Type B pancreatic cell (in vitro differentiated cells): ENCODE measurements at places on chromosomes 6 and 20. TPM values are rescaled to one million over a fixed set of nuclear protein-coding genes. Genes with fewer than 3 reads are reported as not detected.

- no peaks in the 10 kb centered on the region for H3K4me1 ChIP-seq
- H3K36me3 ChIP-seq = peaks cover 11% of the 10 kb centered on the region
- H3K27ac ChIP-seq = no peak overlapping the region
These were observed 29.0 kb downstream of the AFG1L start for GRCh38 chr6:108323710-108324466.

DNA sequence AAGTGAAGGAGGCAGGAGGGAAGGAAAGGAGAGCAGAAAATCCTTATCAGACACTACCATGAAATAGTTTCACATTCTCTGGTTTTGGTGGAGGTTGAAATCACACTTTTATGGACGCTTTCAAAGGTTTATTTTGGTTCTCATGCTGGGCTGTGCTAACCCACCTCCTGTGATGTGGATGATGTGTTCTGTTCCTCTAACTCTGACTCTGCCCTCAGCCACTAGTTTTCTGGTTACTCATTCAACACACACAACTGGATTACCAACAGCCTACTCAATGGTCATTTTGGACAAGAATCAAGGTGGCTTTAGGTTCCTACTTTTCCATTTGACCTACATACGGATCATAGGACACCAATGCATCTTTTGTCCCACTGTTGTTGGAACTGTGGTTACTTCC, 522.1 kb upstream of the BTBD3 start:
- H3K4me3 ChIP-seq = no peak overlapping the region
- H3K27me3 ChIP-seq = peaks cover 4% of the 10 kb centered on the region
- no peaks in the 10 kb centered on the region for H3K36me3 ChIP-seq
- DNase-seq = no peak

Gene FRK
- total RNA-seq = 6.2 and 13.2 TPM in 2 replicates

DNA sequence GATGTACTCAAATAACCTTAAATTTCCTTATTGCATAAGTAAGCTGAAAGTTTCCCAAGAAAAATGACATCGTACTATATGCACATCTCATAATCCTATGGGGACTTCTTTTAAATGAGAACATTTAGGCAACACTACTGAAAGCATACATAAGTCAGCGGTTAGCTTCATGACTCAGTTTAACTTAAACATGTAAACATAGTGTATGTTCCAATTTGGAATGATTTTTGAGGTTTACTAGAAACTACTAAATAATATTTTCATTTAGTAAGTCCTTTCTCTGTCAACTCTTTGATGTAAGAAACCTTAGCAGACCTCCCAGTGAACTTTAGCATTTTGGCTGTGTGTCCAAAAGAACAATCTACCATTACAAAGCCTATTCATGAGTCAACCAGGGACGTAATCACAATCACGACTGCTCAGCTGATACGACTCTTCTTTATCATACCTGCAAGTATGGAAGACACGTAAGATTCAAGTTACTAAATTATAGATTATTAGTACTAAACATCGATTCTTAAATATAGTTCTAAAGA, 19.3 kb downstream of the HIVEP2 start:
- H3K36me3 ChIP-seq = no peaks in the 10 kb centered on the region
- H3K27ac ChIP-seq = no peak overlapping the region
- H3K4me1 ChIP-seq = peaks cover 15% of the 10 kb centered on the region
- peaks cover 11% of the 10 kb centered on the region for H3K27me3 ChIP-seq
- peak overlapping the region; percentile 58 for H3K4me3 ChIP-seq

GRCh38 chr20:31566319-31566657, 38.8 kb upstream of the ID1 start:
- peaks cover 25% of the 10 kb centered on the region for H3K36me3 ChIP-seq
- peaks cover 56% of the 10 kb centered on the region for H3K4me1 ChIP-seq
- no peak for DNase-seq
- H3K27me3 ChIP-seq = no peaks in the 10 kb centered on the region

GRCh38 chr20:13102694-13103093, 93.9 kb downstream of the SPTLC3 start:
- peaks cover 6% of the 10 kb centered on the region for H3K36me3 ChIP-seq
- no peaks in the 10 kb centered on the region for H3K27me3 ChIP-seq
- H3K4me1 ChIP-seq = peaks cover 17% of the 10 kb centered on the region

GRCh38 chr6:4635666-4636065, 140.5 kb upstream of the CDYL start:
- no peak for DNase-seq
- no peak overlapping the region for H3K27ac ChIP-seq
- no peaks in the 10 kb centered on the region for H3K36me3 ChIP-seq

GRCh38 chr6:142395266-142395665, 93.5 kb downstream of the ADGRG6 start:
- H3K27ac ChIP-seq = no peak overlapping the region
- no peaks in the 10 kb centered on the region for H3K27me3 ChIP-seq
- no peaks in the 10 kb centered on the region for H3K36me3 ChIP-seq
- H3K4me3 ChIP-seq = no peak overlapping the region

GRCh38 chr20:25529295-25529951, 55.9 kb downstream of the NINL start:
- peaks cover 23% of the 10 kb centered on the region for H3K36me3 ChIP-seq
- peaks cover 17% of the 10 kb centered on the region for H3K4me1 ChIP-seq
- DNase-seq = no peak

- H3K36me3 ChIP-seq = no peaks in the 10 kb centered on the region
- H3K4me1 ChIP-seq = peaks cover 6% of the 10 kb centered on the region
- DNase-seq = no peak
These were observed 535 bp upstream of the CCDC170 start for GRCh38 chr6:151493161-151493803.

Gene PLEKHG1
- 48.7 and 58.2 TPM in 2 replicates for total RNA-seq
